ENCODE measurements at places on chromosomes 3 and 15.

DNA sequence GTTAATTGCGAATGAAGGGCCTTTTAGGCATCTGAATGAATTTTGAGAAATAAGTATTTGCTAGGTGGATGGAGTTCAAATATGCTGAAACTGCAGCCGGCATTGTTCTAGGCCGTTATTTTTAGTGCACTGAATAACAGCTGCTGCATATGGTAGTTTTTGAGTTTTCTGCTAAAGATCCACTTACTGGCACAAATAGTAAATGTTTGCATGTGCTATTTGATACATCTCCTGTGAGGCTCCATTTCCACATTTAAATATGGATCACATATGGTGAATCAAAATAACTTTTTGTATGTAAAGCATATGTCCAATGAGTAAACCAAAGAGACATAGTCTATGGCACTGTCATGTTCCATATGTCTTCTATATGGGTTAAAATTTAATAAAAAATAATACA lies 56.7 kb upstream of the CNTN4 start:
- DNase-seq, result no peak

DNA sequence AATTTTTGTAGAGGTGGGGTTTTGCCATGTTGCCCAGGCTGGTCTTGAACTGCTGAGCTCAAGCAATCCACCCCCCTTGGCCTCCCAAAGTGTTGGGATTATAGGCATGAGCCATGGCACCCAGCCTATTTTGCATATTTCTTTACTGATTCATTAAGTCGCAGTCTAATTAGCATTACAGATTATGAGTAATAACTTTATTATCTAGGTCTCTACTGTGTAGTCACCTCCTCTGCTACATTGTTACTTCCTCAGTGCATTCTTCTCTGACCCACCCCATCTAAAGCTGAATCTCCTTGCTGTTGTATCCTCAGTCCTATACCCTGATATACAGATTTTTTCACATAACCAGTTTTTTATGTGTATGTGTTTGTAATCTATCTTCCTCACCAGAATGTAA lies 61.7 kb downstream of the TFDP2 start:
- DNase-seq, result no peak

DNA sequence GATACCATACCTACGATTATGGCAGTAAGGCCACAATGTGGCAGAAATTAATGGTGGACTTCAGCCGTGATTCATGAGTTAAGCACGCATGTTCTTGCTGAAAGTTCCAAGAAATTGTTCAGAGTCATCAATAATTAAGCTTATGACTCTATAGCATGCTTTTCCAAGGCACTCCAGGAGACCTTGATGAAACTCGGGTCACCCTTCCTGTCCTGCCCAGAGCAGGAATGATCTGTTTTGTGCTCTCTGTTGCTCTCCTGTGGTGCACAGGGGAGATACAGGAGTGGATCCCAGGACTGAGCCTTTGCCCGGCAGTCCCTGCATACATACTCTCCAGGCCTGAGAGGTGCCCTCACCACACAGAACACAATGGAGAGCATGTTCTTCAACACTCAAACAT lies 141.6 kb upstream of the SLC2A2 start:
- no peak for DNase-seq

- no peak for DNase-seq
Observed at GRCh38 chr3:127970966-127971592, 56.0 kb downstream of the KBTBD12 start.

- DNase-seq, result no peak
Observed at GRCh38 chr15:95032156-95032555, 800.8 kb downstream of the MCTP2 start.
